ENCODE measurements at places on chromosomes 4 and X. TPM values are rescaled to one million over a fixed set of nuclear protein-coding genes. Genes with fewer than 3 reads are reported as not detected.

The FAM149A gene
- 0.33 TPM for total RNA-seq

GRCh38 chr4:169840554-169840953 is 82.8 kb upstream of the HPF1 start:
- no peak for DNase-seq

The MAOA gene
- total RNA-seq, result 1.6 TPM

DNA sequence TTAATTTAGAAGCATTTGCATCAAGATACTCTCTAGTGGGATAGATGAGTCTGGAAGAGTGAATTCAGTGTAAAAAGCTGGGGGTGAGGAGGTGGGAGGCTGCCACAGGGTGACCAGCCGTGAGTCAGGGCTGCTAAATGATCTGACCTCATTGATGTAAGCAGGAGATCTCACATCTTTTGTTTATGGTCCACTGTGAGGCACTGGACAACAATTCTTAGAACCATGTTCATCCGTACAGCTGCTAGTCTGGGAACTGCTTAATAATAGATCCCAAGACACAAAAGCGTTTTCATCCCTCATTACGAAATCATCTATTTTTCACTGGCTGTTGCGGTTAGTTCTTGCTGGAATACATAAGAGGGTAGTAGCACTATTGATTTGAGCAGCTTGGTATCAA is 14.1 kb downstream of the KLF3 start:
- no peak for DNase-seq

The TBC1D14 gene
- total RNA-seq, result 33.0 TPM

The MAP9 gene
- 9.2 TPM for total RNA-seq

The SERTM2 gene
- 0.92 TPM for total RNA-seq

The FABP2 gene
- total RNA-seq, result not detected

The STPG2 gene
- total RNA-seq, result 2.5 TPM

DNA sequence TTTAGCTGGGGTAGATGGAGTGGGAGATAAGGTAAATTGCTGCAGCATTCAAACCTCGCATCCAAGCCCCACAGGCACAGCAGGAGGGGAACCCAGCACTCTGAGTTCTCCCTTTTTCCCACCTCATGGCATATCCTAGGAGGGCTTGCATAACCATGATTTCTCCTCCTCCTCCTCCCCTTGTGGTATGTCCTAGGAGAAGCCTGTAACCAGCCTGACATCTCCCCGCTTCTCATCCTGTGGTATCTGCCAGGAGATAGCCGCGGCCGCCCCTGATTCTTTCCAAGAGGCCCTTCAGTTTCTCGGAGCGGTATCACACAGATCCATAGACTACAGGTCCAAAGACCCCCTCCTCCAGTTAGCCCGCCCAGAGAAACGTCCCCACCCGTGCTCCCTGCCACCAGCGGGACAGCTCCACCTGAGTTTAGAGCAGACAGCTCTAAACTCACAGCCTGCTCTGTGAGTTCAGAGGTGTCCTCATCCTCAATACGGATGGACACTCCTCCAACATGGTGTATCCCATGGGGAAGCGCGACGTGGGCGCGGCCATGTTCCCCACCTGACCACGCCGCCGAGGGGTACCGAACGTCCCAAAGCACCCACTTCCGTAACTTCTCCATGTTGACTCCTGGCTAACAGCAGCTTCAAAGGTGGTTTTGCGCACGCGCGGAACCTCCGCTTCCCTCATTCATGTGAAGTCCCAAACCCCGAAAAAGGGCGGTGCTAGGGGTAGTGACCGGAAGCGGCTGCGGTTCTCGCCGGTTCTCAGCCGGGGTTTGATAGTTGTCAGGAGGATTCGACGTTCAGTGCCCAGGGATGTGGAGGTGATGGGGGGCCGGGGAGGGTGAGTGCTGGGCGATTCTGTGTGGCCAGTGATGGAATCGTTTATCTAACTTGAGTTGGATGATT is at the start of gene ZNF81:
Gene ZNF81, plus strand, starts transcription at position 739 of the 909 bp plus-strand sequence. CDS start 9,366 bp downstream, outside the sequence.
- DNase-seq, result peak; percentile 86

DNA sequence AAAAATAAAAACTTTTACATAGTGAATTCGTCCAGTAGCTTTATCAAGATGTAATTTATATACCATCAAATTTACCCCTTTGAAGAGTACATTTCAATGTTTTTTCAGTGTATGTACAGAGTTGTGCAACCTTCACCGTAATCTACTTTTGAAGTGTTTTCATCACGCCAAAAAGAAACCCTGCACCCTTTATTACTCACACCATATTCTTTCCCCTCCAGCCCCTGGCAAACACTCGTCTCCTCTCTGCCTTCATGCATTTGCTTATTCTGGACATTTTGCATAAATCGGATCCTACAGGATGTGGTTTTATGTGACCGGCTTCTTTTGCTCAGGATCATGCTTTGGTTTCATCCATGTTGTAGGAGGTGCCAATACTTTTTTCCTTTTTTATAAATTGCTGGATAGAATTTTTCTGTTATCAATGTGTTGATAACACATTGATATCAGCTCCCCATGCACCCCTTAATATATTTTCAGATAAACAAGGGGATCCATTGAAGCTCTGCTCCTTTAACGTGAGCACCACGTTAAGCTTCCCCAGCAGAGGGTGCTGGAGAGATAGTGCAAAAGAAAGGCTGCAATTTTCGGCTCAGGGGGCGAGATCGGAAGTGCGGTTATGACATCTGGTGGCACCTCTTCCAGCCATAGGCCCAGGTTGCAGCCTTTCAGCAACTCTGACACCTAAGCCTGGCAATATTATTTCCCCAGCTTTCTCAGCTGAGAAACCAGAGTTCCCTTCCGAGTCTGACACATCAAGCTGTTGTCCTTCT is 100.1 kb upstream of the VCX3B start:
- DNase-seq, result peak; percentile 47

The S100P gene
- total RNA-seq, result not detected

The TKTL2 gene
- total RNA-seq, result not detected

The SOD3 gene
- total RNA-seq, result 1.6 TPM

DNA sequence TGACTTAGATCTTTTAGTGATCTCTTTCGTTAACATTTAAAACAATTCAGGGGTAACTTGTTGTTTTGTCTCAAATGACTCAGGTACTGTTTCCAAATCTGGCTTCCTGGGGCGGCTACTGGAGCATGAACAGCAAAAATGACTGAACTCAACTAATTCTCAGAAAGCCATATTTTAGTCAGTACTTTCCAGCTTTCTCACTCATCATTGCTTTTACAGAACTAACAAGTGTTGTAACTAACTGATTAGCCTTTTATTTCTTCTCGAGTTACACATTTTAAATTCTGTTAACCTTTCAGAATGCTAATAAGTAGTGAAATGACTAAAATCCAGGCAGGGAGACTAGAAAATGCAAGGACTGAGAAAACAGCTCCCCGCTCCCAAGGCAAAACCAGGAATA is 55.3 kb downstream of the JADE3 start:
- DNase-seq, result no peak

DNA sequence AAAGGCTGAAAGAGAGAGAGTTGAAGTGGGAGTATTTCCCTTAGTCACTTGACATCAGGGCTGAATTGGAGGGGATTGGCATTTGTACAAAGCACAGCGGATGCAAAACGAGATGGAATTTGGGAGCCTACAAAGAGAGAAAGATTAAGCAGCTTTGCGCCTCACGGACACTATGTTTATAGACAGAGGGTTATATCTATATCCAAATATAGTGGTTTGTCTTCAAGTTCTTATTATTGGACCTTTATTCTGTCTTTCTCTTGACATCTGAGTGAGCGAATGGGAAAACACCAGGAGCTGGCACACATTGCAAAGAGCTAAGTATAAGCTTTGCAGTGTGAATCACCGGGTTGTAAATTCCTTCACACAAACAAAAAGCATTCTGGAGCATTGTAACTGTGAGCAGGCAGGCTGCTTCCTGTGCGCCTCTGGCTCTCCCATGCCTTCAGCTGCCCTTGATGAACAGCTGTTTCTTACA is 500.2 kb downstream of the STIM2 start:
- no peak for DNase-seq

DNA sequence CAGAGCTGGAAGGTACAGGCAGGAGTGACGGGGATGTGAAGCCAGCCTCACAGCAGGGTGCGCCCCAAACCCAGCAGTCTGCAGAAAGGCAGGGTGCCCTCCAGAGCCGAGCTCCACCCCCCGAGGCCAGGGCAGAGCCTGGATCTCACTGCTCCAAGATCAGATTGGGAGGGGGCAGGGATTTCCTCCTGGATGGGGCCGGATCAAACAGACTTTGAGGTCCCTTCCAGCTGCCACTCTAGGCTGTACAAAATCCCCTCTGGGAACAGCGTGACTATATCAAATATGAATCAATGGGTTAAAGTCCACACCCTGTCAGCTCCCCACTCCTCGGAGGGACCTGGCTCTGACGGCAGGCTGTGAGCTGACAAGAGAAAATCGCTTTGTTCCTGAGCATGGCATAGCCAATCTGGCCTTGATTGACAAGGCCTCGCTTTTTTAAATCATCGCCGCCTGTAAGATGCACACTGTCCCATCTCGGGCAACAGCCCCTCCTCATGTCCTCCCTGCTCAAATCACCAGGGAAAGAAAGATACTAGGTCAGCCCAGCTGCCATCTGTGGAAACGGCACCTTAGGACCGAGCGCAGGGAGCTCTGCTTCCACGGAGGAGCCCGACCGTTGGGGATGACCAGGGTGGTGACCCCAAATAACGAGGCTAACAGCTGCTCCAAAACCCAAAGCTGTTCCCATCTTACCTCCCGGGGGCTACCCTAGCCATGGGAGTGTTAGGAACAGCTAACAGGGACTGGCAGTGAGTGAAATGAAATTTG is 39.9 kb downstream of the PSAPL1 start:
- DNase-seq, result peak; percentile 1

The PCDH19 gene
- 34.9 TPM for total RNA-seq

DNA sequence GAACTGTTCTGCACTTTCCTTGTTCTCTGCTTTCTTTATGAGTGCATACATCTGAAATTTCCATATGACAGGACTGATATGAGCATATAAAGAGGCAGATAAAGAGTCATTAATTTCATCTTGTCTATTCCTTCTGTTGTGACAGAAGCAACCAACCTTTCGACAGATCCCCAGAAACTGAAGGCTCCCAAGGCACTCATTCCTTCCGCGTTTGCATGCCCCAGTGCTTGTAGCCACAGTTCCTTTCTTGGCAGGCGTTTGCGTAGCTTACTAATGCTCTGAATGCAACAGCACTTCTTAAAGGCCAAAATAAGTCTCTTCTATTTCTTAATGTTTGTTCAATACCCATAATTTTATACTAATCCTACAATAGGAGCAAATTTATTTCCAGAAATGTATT is 94.0 kb upstream of the TBL1X start:
- no peak for DNase-seq

DNA sequence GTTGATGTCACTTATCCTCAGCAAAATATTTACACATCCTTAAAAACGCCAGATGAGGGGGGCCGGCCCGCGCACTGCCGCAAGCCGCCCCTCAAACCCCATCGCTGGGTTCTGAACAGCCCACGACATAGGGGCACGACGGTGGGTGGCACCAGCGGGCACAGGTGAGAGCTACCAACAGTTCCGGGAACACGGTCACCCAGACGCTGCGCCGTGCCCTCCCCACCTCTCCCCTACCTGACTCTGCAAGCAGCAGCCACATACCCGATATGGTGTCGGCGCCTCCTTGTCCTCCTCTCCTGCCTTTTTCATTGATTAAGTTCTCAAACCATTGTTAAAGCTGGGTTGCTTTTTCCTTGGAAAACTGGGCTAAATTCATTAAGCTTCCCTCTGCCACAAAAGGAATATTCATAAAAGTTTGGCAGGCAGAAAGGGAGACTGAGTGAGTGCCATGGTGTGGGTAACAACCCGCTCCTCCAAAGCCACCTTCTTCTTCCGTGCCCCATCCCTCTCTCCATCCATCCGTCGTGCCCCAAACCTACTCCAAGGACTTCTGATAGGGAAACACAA is 1.4 kb downstream of the RAI2 start:
- no peak for DNase-seq

- DNase-seq, result peak; percentile 34
Measured at GRCh38 chr4:103091601-103092223, 7.9 kb downstream of the BDH2 start.

The CT83 gene
- total RNA-seq, result not detected

The CXXC4 gene
- total RNA-seq, result 1.6 TPM

GRCh38 chrX:37759878-37760418 is 19.9 kb upstream of the CYBB start:
- DNase-seq, result no peak

GRCh38 chrX:139508099-139508498 is 22.4 kb upstream of the F9 start:
- no peak for DNase-seq

The ALAS2 gene
- total RNA-seq, result not detected

The GYG2 gene
- 4.5 TPM for total RNA-seq

DNA sequence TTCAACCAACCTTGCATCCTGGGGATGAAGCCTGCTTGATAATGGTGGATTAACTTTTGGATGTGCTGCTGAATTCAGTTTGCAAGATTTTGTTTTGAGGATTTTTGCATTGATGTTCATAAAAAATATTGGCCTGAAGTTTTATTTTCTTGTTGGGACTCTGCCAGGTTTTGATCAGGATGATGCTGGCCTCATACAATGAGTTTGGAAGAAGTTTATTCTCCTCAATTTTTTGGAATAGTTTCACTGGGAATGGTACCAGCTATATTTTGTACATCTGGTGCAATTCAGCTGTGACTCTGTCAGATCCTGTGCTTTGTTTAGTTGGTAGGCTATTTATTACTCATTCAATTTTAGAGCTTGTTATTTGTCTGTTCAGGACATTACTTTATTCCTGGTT is 340.3 kb upstream of the TRAM1L1 start:
- DNase-seq, result no peak

DNA sequence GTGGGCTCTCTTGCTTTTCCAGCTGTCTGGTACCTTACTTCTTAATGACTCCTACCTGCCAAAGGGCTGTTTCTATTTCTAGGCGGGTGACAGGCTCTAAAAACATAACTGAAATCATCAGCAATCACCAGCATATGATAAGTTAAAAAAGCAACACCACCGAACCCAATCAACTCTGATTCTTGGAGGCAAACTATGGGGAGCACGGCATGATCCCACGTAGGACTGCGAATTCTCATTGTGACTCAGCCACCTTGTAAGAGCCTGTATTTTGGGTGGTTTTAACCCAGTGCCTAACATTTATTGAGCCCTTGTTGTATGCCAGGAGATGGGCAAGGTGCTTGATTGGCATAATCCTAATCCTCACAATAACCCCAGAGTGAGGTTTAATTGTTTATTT is 156.8 kb downstream of the PACRGL start:
- DNase-seq, result no peak

The MBNL3 gene
- 10.4 TPM for total RNA-seq

The MAB21L2 gene
- total RNA-seq, result not detected

- DNase-seq, result no peak
Measured at GRCh38 chr4:41750626-41751448, 2.3 kb upstream of the PHOX2B start.

- no peak for DNase-seq
Measured at GRCh38 chr4:88166608-88167007, 8.2 kb upstream of the ABCG2 start.

- no peak for DNase-seq
Measured at GRCh38 chrX:45842207-45842925, 641.7 kb upstream of the DIPK2B start.

DNA sequence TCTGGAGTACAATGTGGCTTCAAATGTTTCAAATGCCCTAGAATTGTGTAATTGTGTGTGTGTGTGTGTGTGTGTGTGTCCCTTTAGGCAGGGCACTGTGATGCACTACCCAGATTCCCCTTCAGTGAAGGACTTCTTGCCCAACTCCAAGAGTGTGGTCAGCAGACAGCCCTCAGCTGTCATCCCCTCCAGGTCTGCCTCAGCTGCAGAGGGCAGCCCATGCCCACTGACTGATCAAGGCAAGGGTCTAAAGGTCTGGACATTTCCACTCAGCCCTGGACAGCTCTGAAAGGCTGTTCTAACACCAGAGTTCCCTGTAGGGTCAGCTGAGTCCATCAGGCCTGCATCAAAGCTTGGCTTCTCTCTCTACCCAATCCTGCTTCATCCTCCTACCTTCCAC is 83.9 kb upstream of the USP9X start:
- DNase-seq, result no peak
